H54 (cell line): ENCODE measurements at places on chromosomes 12 and 14.

DNA sequence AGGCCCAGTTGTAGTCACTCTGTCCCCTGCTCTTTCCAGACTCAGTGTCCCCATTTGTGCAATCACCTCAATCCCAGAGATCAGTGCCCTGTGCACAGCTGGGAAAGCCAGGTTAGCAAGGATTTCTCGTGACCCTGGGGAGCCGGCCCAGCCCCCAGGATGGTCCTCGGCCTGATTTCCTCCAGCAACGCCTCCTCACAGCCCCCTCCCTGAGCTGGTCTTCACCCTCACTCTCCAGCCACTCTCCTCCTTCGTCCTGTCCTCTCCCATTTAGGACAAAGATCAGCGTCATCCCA, 194.8 kb upstream of the C14orf180 start:
- no peak for DNase-seq

DNA sequence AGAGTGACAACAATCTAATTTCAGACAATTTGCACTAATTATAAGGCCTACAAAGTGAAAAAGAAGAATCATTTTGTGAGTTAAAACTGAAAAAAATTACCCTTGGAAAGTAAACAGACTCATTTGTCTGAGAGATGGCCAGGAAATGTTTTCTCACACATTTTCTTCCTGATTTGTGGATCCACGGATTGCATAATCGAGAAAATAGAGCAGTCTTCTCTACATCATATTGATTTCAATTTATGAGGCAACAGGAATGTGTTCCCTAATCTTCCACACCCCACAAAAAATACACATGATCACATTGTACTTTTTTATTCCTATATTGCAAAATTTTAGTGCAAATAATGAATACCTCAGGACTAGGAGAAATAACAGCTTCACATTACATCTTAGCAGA, 160.8 kb downstream of the CCER1 start:
- DNase-seq = no peak

DNA sequence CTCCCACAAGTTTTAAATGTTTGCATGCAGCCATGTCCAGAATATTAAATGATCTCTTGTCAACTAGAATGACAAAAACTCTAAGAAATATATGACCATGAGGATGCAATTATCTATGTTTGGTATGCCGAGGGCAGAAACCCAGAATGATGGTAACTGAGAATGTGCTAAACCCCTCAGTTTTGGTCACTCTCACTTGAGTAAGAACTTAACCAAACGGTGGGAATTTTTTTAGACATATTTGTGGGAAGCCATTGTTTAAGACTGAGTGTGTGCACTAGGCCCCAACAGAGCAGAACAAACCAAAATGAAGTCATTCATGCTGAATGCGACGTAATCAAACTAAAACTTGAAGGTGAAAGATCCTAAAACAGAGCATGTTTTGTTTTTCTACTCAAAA, 1927.9 kb upstream of the SEL1L start:
- DNase-seq = no peak

GRCh38 chr12:57609101-57609780, 2.0 kb upstream of the ARHGEF25 start:
- no peak for DNase-seq

DNA sequence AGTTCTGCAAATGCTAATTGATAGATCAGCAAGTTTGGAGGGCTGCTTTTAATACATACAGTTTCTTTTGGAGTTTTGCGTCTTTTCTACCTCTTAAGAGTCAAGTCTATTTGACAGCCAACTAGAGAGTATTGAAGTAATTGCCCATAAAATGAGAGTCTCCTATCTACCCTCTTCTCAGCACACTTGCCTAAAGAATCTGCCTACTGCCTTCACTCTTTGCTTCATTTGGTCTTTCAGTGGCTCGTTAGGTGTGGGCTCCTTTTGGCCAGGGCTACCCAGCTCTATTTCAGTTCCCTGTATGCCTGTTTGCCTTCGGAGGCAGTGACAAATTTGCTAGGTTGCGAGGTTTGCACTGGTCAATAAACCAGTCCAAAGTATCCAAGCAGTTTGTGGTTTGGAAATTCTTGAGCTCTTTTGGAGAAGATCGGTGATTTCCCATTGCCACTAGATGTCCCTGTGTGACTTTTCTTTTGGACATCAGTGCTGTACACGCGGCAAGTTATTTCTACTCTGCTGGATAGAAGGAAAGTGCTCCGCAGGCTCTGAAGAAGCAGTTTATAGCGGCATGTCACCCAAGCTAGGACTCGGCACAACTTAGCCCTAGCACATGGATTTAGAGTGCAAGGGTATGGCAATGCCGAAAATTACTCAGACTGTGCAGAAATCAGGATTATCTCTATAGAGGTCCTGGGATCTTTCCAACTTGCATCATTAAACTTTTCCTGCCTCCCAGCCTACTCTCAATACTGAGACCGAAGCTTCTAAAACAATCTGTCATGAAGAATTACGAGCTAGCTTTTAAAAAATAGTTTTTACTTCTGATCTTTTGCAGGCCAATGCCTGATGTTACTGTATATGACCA, 38.6 kb downstream of the MGST1 start:
- peak; percentile 2 for DNase-seq

GRCh38 chr12:88923631-88924030, 343.4 kb upstream of the KITLG start:
- no peak for DNase-seq

- peak; percentile 21 for DNase-seq
Observed at GRCh38 chr12:10392394-10392930, 2.6 kb upstream of the KLRK1 start.

- DNase-seq = no peak
Observed at GRCh38 chr12:30845676-30846075, 80.9 kb upstream of the TSPAN11 start.

DNA sequence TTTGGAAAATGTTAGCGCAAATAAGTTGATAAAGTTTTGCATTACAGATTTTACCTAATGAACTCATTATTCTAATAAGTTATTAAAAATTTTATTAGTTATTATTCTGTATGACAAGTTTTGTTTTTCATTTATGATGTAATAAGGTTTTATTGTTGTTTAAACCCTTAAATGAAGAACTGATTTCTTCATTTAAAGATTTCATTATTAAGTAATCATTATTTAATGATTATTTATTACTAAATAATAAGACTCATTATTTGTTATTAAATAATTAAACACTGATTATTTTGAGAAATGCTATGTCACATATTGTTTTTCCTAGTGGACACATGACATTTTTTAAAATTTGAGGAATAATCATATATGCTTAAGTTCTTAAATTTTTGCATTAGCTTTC, 34.2 kb downstream of the USP15 start:
- no peak for DNase-seq

DNA sequence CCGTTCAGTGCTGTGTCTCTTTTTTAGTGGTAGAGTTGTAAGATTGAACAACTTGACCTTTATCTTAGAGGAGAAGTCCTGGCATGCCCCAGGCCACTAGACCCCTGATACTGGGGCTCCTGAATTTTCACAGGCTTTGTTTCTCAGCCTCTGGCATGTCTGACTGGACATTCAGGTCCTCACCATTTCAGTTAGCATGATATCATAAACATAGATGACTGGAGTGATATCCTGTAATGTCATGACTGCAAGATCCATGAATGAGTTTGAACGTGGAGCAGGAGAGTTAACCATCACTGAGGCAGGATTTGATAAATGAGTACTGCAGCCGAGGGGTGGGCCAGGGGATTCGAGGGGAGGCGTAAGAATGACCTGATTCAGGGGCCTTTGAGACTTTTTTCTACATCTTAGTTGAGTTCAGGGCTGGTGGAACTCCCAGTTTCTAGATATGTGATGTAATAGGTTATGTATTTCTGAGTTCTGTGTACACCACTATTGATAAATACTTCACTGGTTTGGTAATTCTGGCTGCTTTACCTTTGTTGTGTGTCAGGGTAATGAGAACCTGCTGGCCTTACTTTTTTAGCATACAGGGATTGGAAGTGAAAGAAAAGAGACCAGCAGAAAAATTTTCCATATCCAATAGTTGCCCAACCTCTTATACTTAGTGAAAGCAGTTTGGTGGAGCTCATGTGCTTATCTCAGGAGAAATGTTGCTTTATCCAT, 217.0 kb downstream of the SYNE2 start:
- no peak for DNase-seq

DNA sequence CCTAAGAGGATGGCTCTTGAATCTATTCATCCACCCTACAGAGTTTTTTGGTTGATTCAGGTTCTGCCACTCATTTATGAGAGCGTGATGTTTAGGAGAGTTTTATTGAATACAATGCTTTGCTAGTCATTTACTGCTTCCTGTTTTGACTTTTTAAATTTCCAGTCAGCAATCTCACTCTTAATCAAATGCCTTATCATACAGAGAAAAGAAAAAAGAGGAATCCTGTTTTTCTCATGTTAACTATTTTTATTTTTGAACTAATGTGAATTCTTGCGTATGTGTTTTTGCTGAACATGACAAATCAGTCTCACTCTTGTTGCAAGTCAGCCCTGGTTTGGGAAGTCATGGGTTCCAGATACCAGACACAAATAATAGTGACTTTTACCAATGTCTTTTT, 22.1 kb upstream of the LGMN start:
- no peak for DNase-seq

- DNase-seq = no peak
Observed at GRCh38 chr14:82528016-82528415, 994.4 kb upstream of the SEL1L start.

DNA sequence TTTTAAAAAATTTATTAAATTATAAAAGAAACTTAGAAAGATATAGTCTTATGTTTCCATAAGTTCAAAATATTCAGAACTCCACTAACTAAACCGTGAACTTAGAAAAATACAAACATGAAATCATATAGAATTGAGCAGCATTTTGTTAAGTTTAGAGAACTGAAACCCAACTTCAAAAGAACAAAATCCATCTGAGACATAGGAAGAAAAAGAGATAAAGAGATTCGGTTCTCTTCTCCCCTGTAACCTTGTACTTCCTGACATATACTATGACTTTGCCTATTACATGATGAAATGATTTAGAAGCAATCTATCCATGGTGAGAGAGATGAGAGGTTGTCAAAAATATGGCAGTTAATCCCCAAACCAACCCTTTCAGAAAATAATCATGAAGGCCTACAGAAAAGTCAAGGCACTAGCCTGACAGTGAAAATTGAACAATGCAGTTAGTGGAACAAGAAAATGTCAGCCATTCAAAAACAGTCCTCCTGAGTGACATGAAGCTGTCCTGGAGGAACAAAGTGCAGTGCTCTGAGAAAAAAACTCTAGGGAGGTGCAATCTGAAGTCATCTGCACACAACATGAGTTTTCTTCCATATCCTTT, 44.0 kb downstream of the C12orf50 start:
- DNase-seq = no peak

DNA sequence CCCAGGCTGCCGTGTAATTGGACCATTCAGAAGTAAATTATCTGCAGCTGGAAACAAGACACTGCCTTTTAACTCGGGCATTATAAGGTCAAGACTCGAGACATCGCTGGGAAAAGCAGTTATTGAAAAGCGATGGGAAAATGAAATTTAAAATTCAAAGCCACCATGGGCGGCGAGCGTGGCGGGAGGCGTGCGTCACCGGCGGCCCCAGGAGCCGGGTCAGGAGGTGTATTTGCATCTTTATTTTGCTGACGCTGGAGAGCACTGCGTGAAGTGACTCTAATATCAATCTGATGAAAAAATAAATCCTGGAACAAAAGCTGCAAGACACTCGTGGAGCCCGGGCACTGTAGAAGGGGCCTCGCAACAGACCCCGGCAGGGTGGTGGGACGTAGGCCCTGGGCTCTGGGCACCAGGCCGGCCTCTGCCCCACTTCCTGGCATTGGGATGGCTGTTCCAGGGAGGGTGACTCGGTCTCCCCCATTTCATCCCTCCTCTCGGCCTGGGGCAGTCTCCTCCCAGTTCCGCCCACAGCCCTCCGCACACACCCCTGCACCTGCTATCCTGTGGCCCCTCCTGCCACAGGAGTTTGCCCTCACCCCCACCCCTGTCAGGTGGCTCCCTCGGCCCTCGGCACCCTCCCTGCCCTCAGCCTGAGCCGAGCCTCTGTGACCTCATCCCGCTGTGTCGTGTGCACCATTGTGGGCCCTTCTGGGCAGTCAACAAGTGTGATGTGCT, 196.2 kb downstream of the KIF26A start:
- DNase-seq = no peak

GRCh38 chr14:75165586-75166391, 10.6 kb downstream of the TMED10 start:
- no peak for DNase-seq

GRCh38 chr14:104151566-104152245, 13.3 kb downstream of the KIF26A start:
- DNase-seq = no peak

DNA sequence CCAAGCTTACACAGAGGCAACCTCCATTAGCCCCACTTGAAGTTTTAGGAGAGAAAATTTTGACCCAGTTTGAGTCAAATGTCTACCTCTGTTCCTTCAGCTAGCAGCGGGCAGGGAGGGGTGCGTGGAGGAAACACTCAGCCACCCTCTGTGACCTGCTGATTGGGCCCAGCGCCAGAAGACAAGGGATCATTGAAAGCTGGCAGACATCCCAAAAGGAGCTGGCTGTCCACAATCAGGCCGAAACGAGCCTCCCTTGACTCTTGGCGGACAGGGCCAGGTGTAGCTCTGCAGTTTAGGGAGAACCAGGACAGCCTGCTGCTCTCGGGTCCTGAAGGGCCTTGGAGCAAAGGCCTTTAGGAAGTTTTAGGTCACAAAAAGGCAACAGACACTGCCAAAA, 41.3 kb downstream of the CD9 start:
- DNase-seq = no peak

DNA sequence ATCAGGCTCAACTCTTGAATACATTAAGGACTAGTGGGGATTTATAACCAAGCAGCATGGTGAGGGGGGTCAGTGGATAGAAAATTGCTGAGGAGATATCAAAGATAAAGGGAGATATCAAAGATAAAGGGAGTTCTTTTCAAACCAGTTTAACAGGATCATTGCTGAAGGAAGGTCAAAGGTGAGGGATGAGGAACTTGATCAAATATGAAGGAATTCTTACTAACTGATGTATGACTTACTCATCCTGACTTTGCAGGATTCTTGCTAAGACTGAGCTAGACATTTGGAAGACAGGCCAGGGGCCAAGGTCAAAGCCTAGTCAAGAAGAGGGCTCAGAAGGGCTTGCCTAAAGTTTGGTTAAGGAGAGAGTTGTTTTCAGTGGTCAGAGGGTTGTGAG, 4.8 kb downstream of the ABHD4 start:
- no peak for DNase-seq

DNA sequence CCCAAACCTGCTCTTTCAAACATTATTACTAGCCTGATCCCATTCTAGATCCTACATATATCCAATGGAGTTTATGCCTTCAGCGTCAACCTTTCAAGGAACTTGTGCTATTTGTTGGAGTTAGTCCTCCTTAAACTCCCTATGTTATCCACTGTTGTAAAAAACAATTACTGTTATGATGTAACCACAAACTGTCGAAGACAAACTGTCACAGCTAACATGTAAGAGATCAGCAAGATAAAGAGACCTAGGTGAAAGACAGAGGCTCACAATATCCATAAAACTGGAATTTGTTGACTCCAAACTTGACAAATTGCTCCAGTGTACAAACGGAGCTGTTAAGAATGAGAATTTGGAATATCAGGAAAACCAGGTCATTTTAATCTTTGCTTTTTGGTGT, 70.7 kb downstream of the CDK17 start:
- no peak for DNase-seq

GRCh38 chr12:115437061-115437567, 753.1 kb upstream of the TBX3 start:
- no peak for DNase-seq

- DNase-seq = no peak
Observed at GRCh38 chr12:80567401-80567800, 123.4 kb downstream of the PTPRQ start.
